Muscle of back (tissue), 13 donors: ENCODE measurements at places on chromosomes 5 and 9.

DNA sequence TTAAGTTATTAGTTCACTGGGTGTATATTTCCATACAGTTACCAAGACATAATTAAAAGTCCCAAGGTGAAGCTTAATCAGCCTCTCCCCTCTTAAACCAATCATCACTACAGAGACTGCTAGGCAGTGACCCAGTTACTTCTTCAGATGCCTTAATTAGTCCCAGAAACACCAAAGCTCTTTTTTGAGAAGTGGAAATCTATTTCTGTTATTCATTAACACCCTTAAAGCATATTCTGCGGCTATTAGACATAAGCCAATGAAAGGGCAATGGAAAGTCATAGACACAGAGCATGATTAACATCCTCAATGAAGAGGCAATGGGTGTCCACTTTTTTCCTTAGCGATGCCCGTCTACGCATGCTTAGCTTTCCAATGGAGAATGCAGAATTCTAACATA is 48.3 kb upstream of the DNAH5 start:
- no peak for DNase-seq

- peak; percentile 72 for DNase-seq
Measured at GRCh38 chr9:120715389-120715924, 1.2 kb upstream of the MEGF9 start.

DNA sequence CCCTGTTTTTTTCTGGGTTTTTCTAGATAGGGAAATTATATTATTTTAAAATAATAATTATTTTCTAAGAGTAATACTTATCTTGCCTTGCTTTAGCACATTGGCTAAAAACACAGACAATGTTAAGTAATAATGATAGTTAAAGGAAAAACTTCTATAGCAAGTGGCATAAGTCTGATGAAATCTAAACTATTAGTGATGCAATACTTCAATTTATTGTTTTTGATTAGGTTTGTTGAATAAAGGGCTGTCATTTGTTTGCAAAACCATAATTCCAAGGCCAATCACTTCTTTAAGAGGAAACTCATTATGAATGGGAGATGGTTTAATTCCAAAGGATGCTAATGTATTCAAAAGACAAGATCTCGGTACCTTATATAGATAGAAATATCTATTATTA is 293.8 kb upstream of the FBXL7 start:
- DNase-seq, result no peak

GRCh38 chr9:31608416-31608815 is 776.0 kb upstream of the ACO1 start:
- peak; percentile 16 for DNase-seq

DNA sequence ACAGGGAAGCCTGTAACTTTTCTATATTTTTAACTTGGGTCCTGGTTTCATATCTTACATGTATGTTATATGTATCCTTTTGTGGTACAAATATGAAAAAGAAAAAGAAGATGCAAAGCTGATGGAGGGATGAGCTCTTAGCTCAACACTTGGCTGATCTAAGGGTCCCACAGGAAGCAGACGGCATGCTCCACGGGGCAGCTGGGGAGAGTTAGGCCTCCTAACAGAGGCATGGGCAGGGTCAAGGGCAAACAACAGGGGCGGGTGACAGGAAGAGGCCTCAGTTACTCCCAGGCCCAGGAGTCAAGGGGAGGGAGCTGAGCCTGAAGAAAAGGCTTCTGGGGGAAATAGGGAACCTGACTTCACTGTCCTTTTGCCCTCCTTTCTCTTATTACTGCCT is 287.2 kb downstream of the ZSWIM6 start:
- DNase-seq, result no peak

DNA sequence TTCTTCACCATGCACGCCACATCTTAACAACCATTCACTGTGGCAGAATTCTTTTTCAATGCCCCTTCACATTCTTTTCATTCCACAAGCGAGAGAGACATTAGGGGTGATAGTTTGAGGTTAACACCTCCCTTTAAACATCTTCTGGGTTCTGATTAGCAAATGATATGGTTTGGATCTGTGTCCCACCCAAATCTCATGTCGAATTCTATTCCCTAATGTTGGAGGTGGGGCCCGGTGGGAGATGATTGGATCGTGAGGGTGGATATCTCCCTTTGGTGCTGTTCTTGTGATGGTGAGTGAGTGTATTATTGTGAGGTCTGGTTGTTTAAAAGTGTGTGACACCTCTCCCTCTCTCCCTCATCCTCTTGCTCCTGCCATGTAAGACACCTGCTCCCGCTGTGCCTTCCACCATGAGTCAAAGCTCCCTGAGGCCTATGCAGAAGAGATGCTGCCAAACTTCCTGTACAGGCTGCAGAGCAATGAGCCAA is 46.1 kb upstream of the RAI14 start:
- peak; percentile 15 for DNase-seq

DNA sequence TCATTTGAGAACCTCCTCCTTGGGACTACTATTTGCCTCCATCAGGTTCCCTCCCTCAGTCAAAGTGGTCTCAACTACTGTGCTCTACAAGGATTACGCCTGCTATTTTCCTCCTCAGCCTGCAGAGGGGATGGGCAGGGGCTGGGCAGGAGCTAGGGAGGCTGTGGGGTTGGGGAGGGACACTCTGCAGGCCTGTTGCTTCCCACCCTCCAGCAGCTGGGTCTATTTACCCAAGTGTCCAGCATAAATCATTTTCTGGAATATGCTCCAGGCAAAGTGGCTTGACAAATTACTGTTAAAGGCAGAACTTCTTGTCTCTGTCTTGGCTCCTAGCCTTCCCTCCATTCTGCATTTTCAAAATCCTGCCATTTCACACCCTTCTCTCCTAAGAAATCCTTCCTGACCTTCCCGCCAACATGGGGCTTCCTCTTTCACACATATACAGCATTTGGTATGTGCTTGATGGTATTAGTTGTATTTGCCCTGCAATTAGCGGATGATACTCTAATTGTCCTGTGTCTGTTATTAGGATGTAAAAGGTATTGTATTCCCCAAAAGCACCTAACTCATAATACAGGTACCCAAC is 106.7 kb downstream of the EFNA5 start:
- DNase-seq, result no peak

GRCh38 chr9:130501639-130502038 is 56.9 kb downstream of the ASS1 start:
- DNase-seq, result no peak

DNA sequence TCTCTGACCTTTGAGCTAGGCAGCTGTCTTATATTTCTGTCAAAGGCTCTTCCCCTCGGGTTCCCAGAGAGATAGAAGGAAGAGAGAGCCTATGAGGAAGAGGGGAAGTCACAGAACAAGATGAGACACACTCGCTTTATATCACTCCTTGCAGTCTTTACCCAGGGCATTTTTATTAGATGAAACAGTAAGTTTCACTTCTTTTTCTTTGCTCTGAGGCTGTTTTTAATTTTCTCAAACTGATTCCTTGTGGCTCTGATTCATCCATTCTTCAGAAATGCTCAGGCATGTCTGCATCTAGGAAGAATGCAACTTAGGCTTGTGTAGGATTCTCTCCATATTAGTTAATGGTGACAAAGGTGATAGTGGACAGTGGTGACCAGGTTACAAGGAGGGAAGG is 132.9 kb upstream of the CHD1 start:
- peak; percentile 42 for DNase-seq

GRCh38 chr9:71638627-71639026 is 129.7 kb downstream of the CEMIP2 start:
- peak; percentile 36 for DNase-seq

GRCh38 chr9:110571801-110572483 is 7.6 kb downstream of the SVEP1 start:
- no peak for DNase-seq

- DNase-seq, result no peak
Measured at GRCh38 chr9:567747-568305, 273.7 kb upstream of the DMRT1 start.

GRCh38 chr5:14148483-14148882 is 5.3 kb downstream of the TRIO start:
- DNase-seq, result no peak

DNA sequence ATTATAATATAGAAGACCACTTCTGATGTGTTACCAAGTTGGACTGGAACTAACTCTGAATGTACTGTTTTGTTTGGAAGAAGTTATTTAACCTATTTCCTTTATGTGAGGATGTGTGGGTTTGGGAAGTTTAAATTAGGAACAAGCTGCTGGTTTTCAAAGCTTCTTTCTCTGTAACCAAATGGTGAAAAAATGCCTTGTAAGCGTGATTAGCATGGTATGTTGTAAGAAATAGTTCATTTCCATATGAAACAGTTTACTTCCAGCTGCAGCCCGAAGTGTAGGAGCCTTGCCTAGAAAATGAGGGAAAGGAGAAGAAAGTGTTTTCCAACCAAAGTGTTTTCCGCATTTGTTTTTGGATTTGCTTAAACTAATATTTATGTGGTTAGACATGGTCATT is 36.0 kb downstream of the TTC1 start:
- no peak for DNase-seq

DNA sequence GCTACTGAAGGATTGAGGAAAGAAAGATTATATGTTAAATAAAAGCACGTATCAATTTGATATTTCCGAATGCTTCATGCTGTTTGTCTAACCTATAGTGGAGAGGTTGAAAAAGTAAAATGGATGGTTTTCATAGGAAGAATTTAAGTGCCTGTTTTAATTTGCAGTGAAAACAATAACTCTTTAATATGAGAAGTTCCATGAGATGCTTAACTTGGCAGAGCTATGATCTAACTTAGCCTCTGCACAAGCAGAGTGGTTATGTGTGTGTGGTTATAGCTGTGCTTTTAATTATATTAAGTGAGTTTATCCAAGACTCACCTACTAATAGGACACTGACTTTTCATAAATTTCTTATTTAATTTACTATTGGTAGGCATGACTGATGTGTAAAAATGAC is 57.4 kb downstream of the AOPEP start:
- no peak for DNase-seq

DNA sequence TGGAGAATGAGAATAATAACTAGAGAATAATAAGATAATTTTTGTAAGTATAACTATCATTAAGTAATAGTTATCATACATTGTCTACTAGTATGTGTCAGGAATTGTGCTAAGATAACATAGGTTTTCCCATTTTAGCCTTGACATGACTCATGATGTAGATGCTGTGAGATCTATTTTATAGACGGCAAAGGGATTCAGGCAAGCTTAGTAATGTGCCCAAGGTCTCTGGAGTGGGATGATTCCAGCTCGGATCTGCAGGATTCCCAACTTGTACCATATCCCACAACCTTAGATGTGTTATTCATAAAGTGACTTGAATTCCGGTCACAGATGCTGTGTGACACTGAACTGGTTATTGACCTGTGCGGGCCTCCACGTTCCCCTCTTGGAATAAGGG is 51.5 kb downstream of the IL31RA start:
- no peak for DNase-seq

DNA sequence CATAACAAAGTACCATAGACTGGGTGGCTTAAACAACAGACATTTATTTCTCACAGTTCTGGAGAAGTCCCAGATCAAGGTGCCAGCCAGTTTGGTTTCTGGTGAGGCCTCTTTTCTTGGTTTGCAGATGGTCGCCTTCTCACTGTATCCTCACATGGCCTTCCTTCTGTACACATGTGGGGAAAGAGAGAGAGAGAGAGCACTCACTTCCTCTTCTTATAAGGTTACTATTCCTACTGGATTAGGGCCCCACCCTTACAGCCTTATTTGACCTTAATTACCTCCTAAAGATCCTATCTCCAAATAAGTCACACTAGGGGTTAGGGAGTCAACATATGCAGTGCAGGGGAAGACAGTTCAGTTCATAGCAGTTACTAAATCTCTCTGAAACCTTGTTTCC is 205.6 kb upstream of the GDNF start:
- no peak for DNase-seq

GRCh38 chr5:73977146-73977545 is 351.1 kb downstream of the ARHGEF28 start:
- no peak for DNase-seq

DNA sequence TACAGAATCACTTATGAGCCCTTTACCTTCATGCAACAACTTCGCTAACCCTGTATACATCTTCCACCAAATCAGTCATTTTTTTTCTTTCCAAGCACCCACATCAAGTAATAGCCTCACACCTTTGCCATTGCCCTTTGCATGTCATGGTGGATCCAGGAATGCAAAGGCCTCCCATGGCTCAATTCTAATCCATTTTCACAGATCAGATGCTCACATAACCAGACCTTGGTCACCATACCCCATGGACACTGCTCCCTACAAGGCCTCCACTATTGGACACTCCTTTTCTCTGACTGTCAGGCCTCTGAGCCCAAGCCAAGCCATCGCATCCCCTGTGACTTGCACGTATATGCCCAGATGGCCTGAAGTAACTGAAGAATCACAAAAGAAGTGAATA is 179.5 kb downstream of the RASEF start:
- no peak for DNase-seq

GRCh38 chr5:52878656-52879055 is 90.9 kb downstream of the ITGA1 start:
- DNase-seq, result no peak

GRCh38 chr5:143693651-143694252 is 118.2 kb upstream of the HMHB1 start:
- peak; percentile 74 for DNase-seq

DNA sequence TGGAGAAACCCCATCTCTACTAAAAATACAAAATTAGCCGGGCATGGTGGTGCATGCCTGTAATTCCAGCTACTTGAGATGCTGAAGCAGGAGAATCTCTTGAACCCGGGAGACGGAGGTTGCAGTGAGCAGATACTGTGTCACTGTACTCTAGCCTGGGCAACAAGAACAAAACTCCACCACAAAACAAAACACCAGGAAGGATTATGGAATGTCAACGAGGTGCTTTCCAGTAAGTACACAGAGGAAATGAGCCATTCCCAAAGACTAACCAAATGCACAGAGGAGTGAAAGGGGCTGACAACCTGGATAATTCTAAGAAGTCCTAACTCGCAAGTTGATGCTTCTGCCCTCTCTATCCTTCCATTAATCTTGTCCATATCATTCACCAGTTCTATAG is 126.1 kb upstream of the RETREG1 start:
- DNase-seq, result no peak

- no peak for DNase-seq
Measured at GRCh38 chr9:99852617-99853016, 30.9 kb downstream of the NR4A3 start.

DNA sequence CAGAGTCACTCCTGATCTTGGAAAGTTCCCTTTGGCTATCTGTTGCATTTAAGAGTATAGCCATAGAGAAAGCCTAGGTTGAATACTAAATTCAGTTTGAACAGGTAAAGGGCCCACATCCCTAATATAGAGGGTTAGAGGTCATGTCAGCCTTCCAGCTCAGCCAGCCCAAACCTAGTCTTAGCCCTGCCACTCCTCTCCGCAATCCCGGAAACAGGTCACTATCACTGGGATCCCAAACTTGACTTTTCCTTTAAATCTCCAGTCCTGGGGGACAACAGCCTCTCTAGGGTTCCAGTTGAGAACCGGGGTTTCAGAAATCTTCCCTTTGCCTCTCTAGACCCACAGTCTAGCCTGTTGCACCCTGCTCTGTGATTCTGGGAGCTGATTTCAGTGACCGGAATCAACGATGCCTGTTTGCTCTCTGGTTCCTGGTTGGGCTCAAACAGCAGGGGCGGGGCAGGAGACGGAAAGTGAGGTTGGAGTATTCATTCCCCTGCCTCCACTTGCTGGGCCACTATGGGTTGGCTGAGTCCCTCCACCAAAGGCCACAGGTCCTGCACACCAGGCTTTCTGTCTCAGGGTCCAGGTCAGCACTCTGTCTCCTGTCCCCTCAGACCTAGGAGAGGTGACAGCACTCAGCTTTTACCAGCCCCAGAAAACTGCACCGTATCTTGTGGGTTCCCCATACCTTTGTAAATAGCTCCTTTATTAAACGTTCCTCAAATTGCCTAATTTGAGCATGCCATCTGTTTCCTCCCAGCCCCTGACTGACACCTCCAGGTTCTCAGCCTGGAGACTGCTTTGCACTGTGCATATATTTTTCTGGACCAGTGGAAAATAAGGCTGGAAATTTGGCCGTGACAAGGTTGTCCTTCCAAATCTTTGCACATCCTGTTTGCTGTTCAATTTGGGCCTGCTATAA is 23.8 kb upstream of the CPEB4 start:
- DNase-seq, result no peak
